Karpas-422 (cell line): ENCODE measurements at places on chromosomes 7 and 10. TPM values are rescaled to one million over a fixed set of nuclear protein-coding genes. Genes with fewer than 3 reads are reported as not detected.

DNA sequence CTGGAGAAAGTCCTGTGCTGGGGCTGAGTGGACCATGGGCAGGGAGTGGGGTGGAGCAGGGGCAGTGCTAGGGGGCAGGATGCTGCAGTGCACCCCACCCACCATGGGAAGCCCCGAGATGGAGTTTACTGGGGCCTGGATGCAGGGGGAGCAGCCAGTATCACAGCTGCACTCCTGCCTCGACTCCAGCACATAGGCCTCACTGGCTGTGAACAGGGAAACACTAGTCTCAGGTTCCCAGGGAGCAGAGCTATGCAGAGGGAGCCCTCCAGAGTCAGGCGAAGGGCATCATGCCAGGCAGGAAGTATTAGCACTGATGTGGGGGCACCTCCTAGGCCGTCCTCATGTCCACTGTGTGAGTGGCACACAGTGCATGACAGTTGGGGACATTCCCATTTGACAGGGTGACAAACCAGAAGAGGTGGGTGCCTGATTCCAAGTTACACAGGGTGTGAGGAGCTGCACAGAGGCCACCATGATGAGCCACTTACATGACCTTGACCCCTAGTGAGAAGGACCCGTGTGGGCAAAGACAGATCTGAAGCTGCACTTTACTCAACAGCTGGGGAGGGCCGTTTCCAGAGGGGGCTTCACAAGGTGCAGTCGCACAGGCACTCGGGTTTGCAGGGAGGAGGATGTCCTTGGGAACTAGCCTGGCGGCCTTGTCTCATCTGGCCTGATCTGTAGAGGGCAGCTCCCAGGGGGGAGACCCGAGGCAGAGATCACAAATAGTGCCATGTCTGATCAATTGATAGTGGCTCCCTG lies 69.9 kb upstream of the LRRC4 start:
- DNase-seq, result no peak
- H3K36me3 ChIP-seq, result peaks cover 5% of the 10 kb centered on the region; the same call in 1 of the 2 replicates
- H3K27ac ChIP-seq, result no peak overlapping the region
- H3K4me3 ChIP-seq, result no peak overlapping the region
- no peaks in the 10 kb centered on the region for H3K27me3 ChIP-seq

GRCh38 chr7:4416396-4417056 lies 265.6 kb upstream of the FOXK1 start:
- DNase-seq, result no peak
- H3K27ac ChIP-seq, result no peak overlapping the region
- no peaks in the 10 kb centered on the region for H3K4me1 ChIP-seq
- H3K36me3 ChIP-seq, result no peaks in the 10 kb centered on the region
- no peaks in the 10 kb centered on the region for H3K27me3 ChIP-seq

DNA sequence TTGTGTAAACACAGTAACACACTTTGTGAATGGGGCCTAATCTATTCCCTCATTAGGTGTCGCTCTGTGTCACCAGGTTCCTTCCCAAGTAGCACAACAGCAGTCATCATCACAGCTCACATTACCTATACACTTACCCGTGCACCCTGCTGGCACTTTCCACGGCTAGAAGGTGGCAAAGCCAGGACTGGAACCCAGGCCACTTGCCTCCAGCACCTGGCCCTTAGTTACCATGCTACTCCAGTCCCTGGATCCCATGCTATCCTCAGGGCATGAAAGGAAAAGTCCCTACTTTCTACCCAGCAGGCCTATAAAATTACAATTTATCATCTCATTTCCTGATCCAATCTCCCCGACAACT lies 18.4 kb downstream of the SMURF1 start:
- DNase-seq, result no peak
- H3K36me3 ChIP-seq, result peaks cover 3% of the 10 kb centered on the region; the same call in 1 of the 2 replicates
- no peak overlapping the region for H3K27ac ChIP-seq
- peaks cover 16% of the 10 kb centered on the region for H3K4me1 ChIP-seq

DNA sequence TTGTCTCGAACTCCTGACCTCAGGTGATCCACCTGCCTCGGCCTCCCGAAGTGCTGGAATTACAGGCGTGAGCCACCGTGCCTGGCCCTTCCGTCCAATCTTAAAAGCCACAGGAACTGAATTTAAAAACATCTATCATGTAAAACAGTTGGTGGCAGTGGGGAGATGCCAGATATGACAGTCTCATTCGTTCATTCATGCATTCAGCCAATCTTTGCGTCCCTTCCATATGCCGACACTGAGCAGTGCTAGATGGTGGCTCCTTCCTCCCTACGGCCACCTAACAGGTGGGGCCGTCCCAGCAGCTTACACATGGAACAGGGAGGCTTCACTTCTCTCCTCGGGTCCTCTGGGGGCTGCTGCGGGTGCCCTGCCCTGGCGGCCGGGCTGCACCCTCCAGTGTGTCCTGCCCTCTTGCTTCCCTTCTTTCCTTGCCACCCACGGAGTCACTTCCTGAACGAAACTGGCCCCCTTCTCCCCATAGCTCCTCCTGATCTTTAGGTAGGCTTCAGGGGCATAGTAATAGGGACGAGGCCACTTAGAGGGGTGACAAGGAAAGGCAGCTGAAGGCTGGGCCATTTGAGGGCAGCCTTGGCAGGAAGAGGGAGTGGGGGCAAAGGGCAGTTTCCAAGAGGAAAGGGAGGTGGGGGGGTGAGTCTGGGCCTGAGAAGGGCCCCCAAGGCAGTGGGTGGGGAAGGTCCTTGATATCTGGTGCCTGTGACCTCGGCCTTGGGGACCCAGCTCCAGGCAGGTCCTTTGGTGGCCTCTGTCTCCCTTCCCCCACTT lies 53.8 kb downstream of the PROSER2 start:
- no peak for DNase-seq
- H3K27ac ChIP-seq, result no peak overlapping the region
- H3K36me3 ChIP-seq, result no peaks in the 10 kb centered on the region
- no peaks in the 10 kb centered on the region for H3K4me1 ChIP-seq
- H3K27me3 ChIP-seq, result no peaks in the 10 kb centered on the region

- no peak within 1 kb of the TSS for H3K4me3 ChIP-seq
- no peaks in the 10 kb centered on the region for H3K27me3 ChIP-seq
- no peak within 1 kb of the TSS for H3K27ac ChIP-seq
- H3K4me1 ChIP-seq, result no peaks in the 10 kb centered on the region
- H3K36me3 ChIP-seq, result no peaks in the 10 kb centered on the region
Measured at GRCh38 chr7:121872831-121873288, at the start of gene PTPRZ1. Gene PTPRZ1 (plus strand): TSS chr7:121873161. CDS start chr7:121873500, 339 bp downstream.

DNA sequence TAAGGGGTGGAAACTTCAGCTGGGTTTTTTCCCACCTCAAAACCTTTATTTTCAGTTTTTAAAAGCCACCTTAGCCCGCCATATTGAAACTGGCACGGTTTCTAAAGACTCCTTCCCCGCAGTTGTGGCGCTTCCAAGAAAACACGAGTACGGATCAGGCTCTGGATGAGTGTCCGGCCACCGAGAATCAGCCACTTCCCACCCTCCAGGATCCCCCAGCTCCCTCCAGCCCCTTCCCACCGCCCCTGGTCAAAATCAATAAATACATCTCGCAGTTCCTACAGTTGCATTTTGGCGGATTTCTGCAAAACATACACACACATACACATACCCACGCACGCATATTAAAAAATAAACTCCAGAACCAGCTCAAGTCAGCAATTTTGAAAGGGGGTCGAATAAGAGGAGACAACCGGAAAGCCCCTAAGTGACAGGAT lies 1.1 kb downstream of the SFMBT2 start:
- H3K4me3 ChIP-seq, result peak overlapping the region; percentile 81
- H3K36me3 ChIP-seq, result peaks cover 13% of the 10 kb centered on the region; the same call in 1 of the 2 replicates
- H3K27ac ChIP-seq, result peak overlapping the region; percentile 91
- DNase-seq, result peak; percentile 59

- DNase-seq, result no peak
- H3K36me3 ChIP-seq, result no peaks in the 10 kb centered on the region
- no peak overlapping the region for H3K27ac ChIP-seq
- no peaks in the 10 kb centered on the region for H3K27me3 ChIP-seq
- H3K4me3 ChIP-seq, result no peak overlapping the region
Measured at GRCh38 chr7:114722562-114722961, 199.3 kb upstream of the MDFIC start.

- H3K27ac ChIP-seq, result no peak overlapping the region
- no peaks in the 10 kb centered on the region for H3K4me1 ChIP-seq
- no peak overlapping the region for H3K4me3 ChIP-seq
- H3K27me3 ChIP-seq, result no peaks in the 10 kb centered on the region
Measured at GRCh38 chr7:103240806-103241205, 56.4 kb upstream of the PMPCB start.

WNT16 gene
- total RNA-seq, result not detected in 2 replicates

C10orf90 gene
- total RNA-seq, result not detected in 2 replicates

HNRNPH3 gene
- total RNA-seq, result 24.1 and 38.1 TPM in 2 replicates
